ENCODE measurements at places on chromosomes 12 and 14.

- DNase-seq, result no peak
Measured at GRCh38 chr12:103915306-103915705, 14.9 kb upstream of the HSP90B1 start.

- no peak for DNase-seq
Measured at GRCh38 chr12:105205322-105206048, 30.5 kb downstream of the APPL2 start.

DNA sequence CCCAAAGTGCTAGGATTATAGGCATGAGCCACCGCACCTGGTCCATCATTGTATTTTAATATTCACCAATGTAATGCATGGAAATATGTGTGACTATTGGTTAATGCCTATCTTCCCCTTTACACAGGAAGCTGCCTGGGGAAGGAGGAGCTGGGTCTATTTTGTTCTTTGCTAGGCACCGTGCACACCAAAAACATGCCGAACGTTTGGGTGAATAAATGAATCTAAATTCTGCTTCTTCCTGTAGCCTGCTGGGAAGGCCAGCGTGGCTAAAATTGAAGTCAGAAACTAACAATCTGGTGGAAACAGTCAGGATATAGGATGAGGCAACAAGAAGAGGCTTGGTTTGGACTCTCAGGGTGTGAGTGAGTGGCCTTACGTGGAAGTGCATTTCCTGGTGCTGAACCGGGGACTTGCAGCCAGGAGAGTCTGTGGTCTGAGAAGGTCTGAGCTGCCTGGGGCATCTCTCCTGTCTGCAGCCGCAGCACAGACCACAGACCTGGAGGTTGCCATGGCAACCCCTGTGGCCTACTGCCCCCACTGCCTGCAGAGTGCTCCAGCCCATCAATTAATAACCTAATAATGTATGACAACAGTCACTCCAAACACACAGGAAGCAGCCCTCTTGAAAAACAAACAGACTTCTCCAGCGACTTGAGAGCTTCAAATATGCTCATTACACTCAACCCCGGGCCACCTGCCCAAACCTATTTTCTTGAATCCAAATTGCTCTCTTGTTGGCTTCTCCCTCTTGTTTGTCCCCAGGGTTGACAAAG lies 5.5 kb upstream of the GPR68 start:
- DNase-seq, result peak; percentile 68

GRCh38 chr14:55800156-55800785 lies 220.3 kb downstream of the KTN1 start:
- no peak for DNase-seq

DNA sequence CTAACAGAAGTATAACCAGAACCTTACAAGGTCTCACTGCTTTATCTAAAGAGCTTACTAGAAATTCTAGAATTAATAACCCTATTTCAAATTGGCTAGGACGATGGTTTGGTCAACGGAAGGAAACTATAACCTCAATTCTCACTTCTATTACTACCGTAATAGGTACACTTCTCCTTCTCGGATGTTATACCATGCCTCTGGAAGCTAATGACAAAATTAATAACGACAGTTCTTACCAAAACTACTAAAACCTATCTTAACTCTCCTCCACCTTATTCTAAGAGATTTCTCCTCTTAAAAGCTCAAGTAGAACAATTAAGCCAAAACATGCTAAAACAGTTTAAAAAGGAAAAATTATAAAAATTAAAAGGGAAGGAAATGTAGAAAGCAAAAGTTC lies 23.7 kb upstream of the UBC start:
- no peak for DNase-seq

DNA sequence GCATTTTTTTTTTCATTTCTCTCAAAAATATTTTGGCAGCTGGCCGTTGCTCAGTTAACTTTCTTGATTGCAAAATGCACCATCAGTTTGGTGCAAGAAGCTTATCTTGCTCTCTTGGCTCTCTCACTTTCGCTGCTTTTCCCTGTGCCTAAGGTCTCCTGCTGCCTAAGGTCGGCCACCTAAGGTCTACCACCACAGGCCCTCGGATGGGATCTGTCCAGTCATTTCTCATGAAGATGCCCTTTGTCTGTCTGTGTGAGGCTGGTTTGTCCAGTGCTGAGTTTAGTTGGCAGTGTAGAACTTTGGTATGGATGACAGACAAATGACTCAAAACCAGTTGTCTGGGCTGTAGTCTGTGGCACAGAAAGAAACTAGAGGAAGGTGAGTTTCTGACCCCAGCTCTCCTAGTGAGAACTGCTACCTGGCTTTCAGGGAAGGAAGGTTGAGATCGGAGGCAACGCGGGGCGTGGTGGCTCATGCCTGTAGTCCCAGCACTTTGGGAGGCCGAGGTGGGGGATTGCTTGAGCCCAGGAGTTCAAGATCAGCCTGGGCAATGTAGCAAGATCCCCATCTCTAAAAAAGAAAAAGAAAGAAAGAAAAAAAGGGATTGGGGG lies 2.6 kb downstream of the MLXIP start:
- DNase-seq, result no peak

- no peak for DNase-seq
Measured at GRCh38 chr12:26116829-26117715, 7.8 kb downstream of the BHLHE41 start.

DNA sequence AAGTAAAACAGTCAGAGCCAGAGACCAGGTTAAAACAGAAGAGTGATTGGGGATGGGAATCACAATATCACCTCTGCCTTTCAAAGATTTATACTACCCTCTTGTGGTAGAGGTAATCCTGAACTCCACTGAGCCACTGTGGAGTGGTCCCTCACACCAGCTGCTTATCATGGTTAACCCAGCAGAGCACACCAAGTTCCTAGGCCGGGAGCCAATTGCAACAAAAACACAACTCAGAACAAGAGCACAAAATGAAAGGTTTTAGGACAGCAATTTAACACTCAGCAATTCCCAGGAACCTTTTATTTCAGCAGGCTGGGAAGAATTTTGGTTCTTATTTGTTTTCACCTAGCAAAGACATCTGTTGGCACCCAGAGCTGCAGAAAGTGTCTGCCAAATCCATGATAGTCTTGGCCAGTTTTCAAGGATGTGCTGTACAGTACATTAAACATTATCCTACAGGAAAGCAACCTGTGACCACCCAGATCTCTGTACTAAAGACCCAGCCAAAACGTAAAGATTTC lies 220.5 kb upstream of the ATXN7L3B start:
- peak; percentile 1 for DNase-seq

GRCh38 chr14:85380881-85381280 lies 149.1 kb upstream of the FLRT2 start:
- DNase-seq, result no peak

DNA sequence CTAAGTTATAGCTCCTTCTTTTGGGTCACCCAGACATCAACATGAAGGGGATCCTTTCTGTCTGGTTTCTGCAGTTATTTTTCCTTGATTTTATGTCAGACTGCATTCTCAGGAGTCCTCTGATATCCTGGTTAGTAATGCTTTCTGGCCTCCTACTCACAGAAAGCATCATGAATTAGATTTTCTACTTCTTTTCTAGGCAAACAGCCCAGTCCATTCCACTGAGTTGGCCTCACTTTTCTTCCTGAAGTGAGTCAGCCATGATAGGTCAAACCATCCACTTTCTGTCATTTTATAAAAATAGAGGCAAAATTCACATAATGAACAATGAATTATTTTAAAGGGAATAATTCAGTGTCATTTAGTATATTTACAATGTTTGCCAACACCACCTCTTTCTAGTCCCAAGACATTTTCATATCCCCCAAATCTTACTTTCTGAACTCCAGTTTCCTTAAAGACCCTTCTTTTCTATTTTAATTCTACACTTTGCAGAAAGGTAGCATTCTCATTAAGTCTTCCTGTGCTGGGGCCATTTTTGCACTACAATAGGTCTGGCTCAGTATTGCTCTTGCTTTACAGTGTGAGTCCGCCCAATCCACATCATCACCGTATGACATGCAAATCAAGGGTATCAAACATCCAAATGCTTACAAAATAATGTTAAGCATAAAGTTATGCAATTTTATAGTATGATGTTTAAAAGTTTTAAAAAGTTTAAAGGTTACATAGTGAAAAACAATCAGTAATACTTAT lies 95.1 kb downstream of the UNC79 start:
- DNase-seq, result no peak

DNA sequence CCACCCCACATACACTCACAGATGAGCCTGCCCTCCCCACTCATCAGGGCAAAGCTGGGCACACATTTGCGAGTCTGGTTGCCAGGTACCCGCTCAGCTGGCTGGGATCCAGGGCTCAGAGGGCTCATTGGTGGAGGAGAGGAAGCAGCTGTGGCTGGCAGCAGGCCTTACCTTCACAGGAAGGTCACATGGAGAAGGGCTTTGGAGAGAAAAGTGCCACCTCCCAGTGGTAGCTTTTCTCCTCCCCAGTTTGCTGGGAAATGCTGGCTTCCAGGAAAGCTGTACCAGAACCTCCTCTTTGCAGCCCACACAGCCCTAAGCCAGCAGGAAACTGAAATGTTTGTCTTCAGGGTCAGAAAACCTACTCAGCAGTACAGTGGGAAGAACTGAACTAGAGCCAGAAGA lies 55.6 kb downstream of the LGMN start:
- peak; percentile 83 for DNase-seq

DNA sequence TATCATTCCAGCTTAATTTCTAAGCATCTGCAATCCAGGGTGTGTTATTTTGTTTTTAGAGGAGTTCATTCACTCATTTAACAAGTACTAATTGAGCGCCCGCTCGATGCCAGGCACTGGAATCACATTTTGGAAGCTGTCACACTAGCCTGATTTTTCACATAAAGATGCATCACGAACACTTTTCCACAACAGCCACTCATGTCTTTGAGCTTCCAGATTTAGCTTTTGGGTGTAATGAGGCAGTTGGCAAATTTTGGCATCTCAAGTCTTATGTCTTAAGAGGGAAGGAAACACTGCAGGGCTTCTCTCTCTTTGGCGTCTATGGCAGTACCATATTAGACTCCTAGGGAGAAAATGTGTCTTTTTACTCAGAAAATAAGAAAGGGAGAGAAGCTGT lies 14.0 kb downstream of the NRXN3 start:
- no peak for DNase-seq

DNA sequence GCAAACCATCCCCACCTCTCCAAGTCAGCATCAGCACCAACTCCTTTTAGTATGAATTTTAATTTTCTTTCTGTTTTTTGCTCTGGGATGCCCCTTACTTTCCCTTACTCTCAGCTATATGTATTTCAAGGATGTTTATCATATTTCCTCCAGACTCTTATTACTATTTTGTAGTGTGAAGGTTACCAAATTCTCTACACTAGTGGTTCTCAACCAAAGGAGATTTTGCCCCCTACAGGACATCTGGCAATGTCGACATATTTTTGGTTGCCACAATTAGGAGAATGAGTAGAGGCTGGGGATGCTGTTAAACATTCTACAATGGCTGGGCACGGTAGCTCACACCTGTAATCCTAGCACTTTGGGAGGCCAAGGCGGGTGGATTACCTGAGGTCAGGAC lies 29.1 kb upstream of the SOS2 start:
- peak; percentile 5 for DNase-seq

DNA sequence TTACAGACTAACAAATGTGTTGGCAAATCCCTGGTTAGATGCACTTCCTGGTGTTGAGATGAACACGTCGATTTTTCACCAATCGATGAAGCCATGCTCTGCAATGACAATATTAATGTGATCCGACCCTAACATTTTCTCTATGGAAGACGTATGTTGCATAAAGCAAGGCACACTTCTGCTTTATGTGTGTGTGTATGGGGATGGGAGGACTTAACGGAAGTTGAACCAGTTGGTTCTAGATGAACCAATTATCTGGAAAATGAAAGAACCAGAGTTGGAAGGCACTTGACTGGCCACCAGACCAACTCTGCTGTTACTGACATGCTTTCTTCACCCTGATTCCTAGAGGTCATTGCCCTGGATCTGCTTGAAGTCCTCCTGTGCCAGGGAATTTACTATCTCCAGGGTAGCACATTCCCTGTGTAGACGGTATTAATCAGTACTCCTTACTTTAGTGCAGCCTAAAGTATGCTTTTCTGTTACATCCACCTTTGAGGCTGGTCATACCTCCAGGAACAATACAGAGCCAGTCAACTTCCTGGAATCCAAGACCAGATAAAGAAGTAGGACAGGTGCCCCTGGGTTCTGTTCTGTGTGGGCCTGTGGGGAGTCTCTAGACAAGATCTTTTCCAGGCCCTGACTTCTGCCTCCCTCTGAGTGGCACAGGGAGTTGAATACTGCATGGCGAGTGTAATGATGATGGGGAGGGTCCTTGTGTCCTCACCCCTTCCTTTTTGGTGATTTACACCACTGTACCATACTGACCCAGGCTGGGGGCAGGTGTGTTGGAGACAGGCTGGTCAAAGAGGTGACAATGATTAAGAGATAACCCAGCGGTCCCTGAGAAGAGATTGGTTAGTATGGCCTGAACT lies 4.1 kb downstream of the SDR39U1 start:
- no peak for DNase-seq

- no peak for DNase-seq
Measured at GRCh38 chr12:5480938-5481303, 49.0 kb downstream of the NTF3 start.

DNA sequence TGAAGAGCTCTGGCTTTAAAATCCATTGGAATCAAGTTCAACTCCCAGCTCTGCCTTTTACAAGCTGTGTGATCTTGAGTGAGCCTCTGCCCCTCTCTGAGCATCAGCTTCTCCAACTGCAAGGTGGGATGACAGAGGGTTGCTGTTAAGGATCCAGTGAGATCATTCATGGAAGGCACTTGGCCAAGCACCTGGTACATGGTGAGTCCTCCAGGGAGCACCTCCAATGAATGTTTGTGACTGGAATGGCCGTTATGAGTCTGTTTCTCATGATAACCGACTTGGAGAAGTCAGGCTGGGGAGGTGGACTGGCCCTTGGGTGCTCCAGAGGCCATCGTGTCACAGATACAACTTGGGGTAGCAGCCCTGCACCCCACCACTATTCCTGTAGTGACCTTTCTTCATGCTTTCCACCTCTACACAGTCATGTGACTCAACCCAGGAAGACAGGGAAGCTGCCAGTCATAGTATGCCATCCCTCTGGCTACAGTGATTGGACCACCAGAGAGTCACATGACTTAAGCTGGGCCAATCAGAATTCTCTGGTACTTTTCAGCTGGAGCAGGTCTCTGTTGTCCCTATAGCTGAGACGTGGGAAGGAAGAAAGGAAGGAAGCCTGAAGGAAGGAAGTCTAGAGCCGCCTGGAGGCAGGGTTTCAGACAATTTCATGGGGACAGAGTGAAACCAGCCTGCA lies 146.5 kb upstream of the MYL2 start:
- DNase-seq, result no peak

- DNase-seq, result no peak
Measured at GRCh38 chr14:54087376-54087775, 130.8 kb upstream of the BMP4 start.

- no peak for DNase-seq
Measured at GRCh38 chr14:50347521-50347920, 35.4 kb downstream of the DMAC2L start.
